NCI-H187 treated with DMSO at 0.1 percent for 48 hours (cell line): ENCODE measurements at places on chromosomes 13 and 19.

- no peak for DNase-seq
Observed at GRCh38 chr19:23916991-23917390, 2.3 kb downstream of the ZNF726 start.

GRCh38 chr13:46679369-46680120 is 117.4 kb downstream of the ESD start:
- DNase-seq: no peak

DNA sequence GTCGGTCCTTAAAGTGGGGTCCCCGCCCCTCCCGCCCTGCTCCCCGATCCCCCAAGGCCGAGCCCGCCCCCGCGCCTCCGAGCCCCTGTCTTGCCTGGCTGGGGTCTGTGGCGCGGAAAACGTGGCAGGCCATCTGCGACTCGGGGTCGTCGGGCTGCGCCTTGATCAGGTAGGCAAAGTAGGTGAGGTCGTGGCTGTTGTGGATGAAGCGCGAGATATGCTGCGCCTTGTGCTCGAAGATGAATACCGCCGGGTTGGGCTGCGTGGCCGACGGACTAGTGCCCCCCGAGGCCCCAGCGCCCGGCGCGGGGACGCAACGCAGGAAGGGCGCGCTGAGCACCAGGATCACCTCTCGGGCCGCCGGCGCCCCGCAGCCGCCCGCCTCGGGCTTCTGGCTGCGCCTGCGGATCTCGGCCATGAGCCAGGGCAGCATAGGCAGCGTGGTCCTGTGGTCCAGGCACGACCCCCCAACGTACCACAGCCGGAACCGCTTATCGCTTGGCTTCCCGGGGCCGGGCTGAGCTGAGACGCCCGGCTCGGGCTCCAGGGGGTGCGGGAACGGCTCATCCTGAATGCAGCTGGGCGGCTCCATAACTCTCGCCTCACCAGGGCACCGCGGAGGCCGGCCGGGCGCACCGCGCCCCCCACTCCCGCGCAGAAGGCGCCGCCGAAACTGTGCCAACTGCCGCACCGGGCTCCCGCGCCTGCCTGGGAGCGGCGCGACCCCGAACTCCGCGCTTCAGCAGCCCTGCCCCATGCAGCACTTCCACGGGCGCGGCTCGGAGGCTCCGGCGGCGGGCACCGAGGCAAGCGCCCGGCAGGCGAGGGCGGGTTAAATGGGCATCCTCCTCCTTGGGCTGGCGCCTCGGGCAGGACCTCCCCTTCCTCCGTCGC is 546 bp downstream of the TBC1D4 start:
- no peak for DNase-seq

- no peak for DNase-seq
Observed at GRCh38 chr19:35204799-35205732, 23.5 kb downstream of the FAM187B start.

- no peak for DNase-seq
Observed at GRCh38 chr13:56351041-56351440, 789.7 kb upstream of the PRR20A start.
